ENCODE measurements at places on chromosomes 2 and 18.
A peak's percentile ranks its signal among the peaks of the same experiment; 100 is the strongest.

DNA sequence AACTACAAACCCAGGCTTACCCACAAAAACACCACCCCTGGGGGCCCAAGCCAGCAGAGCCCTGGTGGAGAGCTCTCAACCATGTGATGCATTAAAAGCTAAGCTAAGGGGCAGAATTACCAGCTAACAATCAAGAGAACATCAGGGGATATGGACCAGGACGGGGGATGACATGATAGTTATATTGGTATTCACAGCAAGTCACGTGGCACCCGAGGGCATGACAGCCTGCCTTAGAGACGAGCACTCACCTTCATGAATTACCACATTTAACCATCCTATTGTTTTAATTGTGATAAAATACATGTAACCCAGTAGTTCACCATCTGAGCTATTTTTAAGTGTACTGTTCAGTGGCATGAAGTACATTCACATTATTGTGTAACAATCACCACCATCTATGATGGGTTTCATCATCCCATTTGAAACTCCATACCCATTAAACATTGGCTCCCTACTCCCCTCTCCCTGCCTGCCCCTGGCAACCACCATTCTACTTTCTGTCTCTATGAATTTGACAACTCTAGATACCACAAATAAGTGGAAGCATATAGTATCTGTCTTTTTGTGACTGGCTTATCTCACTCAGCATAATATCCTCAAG lies 245.6 kb downstream of the ANAPC1 start:
- no peak for DNase-seq

DNA sequence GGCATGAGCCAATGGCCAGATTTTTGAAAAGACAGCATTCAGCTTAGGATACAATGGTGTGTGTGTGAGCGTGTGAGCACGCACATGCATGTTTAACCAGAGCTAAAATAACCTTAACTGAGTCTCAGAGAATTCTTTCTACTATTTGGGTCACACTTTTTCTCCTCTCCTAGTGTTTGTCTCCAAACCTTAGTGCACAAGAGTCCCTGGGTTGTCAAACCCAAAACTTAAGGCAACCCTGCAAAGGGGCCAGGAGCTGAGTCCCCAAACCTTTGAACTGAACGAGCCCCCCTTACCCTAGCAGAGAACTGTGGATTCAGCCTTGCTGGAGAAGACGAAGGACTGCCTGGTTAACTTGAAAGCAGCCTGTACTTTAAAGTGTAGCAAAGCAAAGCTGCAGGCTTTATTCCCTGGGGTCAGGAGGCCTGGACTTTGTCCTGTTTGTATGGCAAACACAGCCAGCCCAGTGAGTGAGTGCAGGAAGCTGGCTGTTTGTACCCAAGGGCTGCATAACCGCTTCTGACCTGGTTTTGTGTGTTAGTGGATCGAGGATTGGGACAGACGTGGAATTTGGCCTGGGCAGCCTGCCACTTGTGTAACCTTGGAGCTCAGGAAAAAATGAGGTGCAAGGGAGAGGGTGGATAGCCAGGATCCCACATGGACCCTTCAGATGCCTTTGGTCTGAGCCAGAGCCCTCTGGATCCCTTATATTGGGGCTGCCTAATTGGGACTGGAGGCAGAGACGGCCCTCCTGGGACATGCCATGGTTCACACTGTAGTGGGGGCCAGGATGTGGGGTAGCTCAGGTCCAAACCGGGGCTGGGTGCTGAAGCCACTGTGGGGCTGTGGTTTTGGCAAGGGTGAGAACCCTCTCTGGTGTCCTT lies 6.4 kb upstream of the PSMD1 start:
- DNase-seq = no peak

- DNase-seq = no peak
These were observed 25.6 kb upstream of the PTMA start for GRCh38 chr2:231682603-231683291.

DNA sequence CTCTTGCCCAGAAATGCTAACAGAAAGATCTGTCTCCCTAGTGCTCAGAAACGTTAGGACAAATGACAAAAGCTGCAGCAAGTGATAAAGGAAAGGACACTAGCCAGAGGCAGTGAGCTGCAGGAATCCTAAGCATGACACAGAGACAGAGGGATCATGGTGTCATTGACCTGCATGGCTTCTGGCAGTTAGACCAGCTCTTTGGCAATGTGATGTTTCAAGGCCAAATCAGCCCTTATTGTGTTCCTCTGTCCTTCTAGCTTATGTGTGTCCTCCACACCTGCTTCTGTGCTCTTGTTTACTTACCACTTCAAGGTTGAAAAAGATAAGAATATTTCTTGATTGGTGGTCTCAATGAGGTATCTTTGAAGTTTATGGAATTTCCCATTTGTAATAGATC lies 120.8 kb downstream of the RHBDD1 start:
- no peak for DNase-seq

DNA sequence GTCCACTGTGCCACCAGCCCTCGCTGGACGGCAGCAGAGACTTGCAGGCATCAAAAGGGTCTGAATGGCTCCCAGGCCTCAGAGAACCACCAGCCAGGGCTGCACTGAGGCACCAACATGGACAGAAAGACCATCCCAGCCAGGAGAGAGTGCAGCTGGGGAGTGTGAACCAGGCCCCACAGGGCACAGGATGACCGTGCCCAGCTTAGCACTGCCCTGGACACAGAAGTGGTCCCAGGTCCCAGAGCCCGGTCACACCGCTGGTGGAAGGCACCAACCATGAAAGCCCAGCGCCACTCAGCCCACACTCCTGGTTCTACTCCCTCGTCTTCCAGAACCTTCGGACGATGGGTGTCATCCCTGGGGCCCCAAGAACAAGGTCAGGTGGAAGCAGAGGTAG lies 20.5 kb downstream of the AQP12A start:
- no peak for DNase-seq

DNA sequence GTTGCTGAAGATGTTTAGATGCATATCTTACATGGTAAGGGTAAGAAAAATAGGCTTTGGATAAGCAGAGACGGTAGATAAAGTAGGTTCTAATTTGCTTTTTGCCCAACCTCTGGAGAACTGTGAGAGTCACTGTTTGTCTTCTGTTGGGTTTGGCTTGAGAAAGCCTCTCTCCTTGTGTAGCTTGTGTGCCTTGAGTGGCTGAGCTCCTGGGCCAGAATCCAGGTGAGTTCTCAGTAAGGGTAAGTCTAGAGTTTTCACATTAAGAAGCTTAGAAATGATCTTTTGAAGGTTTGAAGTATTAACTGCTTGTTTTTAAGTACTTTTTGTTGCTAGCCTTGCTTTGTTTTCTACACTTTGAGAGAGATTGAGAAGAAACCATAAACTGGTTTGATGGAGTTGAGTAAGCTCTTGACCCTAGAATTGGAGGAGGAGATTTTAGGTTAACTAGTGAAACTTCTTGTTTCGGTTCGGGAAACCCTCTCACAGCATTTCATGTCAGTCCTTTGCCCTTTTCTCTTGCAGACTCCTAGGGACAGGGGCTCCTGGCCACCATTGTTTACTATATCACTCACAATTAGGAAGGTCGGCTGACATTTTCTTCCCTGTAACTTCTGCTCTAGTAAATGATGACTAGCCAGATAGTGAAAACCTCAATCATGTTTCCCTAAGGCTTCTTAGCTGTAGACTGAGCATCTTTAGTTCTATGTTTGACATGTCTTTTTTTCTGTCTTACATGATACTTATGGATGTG lies 26.0 kb downstream of the MAP4K4 start:
- DNase-seq = no peak

DNA sequence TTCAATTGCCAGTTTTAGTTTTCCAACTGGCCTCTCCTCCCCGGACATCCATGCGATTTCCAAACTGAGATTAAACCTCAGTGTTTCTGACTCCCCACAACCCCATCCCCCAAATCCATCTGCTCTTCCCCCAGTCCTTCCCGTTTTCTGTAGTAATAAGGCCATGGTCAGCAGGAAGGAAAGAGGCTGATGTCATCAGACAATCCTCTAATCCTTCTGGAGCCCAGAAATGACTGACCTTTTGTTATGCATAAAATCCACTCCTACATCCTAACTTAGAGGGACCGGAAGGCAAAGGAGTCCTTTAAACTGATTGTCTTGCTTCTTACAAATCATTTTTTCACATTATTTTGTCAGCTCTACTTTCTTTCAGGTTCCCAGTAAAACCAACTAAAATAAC lies 155.8 kb downstream of the INO80D start:
- no peak for DNase-seq

- peak; percentile 29 for DNase-seq
These were observed 1.7 kb upstream of the NETO1 start for GRCh38 chr18:72869226-72870185.

GRCh38 chr18:56481751-56482150 lies 156.6 kb downstream of the TXNL1 start:
- DNase-seq = no peak

DNA sequence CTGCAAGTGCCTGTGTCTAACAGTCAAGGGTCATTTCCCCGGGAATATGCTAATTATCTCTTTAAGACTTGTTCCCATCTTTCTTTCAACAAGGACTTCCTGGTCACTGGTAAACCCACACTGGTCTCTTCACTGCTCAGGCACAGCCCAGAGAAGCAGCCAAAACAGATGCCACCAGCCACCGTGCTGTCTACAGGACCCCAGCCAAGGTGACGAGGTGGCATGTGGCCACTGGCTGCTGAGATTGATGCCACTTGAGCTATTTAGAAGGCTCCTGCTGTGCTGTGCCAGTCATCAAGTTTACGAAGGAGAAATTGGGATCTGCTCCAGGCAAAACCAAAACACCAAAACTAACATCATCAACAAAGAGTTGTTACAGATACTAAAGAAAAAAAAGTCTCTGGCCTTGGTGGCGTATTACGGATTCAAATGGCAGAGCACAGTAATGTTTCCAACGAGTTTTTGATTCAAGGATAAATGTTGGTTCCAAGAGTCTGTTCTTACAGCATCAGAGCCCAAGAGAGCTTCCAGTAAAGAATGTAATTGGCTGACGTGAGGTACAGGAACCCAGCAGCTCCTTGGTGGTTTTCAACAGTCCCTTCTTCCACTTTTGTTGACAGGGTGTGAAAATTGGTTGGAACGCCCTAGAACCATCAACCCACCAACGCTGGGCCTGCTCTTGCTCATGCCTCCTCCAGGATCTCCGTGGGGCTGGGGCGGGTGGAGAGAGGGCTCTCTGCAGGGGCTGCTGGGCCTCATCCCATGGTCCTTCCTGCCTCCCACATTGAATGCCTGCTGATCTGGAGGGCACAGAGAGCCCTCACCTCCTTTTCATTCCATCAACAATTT lies 63.7 kb upstream of the ZCCHC2 start:
- DNase-seq = no peak

GRCh38 chr18:26706911-26707351 lies 158.6 kb downstream of the AQP4 start:
- DNase-seq = no peak

GRCh38 chr18:23189768-23190661 lies 54.7 kb downstream of the CABLES1 start:
- DNase-seq = no peak

GRCh38 chr2:179263015-179263414 lies 1.6 kb downstream of the SESTD1 start:
- DNase-seq = peak; percentile 54

DNA sequence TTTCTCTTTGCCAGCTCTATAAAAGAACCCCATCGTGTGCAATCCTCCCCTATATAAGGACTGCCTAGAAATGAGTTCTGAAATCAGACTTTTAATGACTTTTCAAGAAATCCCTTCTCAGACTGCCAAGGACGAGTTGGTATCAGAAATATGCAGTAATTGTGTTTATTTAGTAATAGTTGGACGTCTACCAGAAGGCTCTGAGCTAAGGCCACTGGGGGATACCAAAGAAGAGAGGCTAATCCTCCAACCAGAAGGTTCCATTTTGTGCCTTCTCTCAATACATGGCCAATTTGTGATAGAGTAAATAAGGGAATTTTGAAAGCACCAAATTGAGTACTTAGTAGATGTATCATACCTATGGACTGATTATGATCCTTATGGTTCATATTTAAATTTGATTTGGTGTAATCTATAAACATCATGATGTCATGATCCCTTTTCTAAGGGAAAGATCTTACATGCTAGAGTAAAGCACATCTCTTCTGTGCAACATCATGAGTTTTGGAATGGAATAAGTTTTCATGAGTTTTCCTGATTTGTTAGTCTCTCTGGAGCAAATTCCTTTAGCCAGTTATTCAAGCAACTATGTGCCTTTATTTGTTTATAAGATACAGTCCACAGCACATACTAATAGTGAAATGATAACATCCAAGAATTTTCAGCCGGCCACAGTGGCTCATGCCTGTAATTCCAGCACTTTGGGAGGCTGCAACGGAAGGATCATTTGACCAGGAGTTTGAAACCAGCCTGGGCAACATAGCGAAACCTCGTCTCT lies 82.2 kb upstream of the LTBP1 start:
- DNase-seq = peak; percentile 81

Measured in astrocyte of the spinal cord (primary cell).